Aorta (tissue), 5 donors: ENCODE measurements at places on chromosomes 7 and 10. TPM values are rescaled to one million over a fixed set of nuclear protein-coding genes. Genes with fewer than 3 reads are reported as not detected.

DNA sequence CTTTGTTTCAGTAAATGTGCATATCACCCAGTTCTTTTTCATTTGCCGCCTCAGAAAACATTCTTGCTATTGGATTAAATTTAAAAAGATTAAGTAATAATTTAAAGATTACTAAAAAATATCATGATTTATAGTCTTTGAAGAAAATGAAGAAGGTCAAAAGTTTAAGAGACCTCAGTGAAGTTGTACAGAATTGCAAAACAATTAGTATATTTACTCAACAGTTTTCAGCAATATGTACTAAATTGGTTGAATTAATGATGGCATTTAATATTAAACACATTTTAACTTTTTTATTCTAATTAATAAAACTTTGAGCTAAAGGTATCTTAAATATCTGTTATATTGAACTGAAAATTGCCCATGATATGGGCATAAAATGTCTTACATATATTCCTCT lies 49.9 kb upstream of the KLF6 start:
- no peak for DNase-seq

Gene COL1A2
- 282 TPM for polyA plus RNA-seq

Gene CALML5
- polyA plus RNA-seq, result not detected

GRCh38 chr10:17231788-17232187 lies 3.7 kb downstream of the VIM start:
- no peak for DNase-seq

DNA sequence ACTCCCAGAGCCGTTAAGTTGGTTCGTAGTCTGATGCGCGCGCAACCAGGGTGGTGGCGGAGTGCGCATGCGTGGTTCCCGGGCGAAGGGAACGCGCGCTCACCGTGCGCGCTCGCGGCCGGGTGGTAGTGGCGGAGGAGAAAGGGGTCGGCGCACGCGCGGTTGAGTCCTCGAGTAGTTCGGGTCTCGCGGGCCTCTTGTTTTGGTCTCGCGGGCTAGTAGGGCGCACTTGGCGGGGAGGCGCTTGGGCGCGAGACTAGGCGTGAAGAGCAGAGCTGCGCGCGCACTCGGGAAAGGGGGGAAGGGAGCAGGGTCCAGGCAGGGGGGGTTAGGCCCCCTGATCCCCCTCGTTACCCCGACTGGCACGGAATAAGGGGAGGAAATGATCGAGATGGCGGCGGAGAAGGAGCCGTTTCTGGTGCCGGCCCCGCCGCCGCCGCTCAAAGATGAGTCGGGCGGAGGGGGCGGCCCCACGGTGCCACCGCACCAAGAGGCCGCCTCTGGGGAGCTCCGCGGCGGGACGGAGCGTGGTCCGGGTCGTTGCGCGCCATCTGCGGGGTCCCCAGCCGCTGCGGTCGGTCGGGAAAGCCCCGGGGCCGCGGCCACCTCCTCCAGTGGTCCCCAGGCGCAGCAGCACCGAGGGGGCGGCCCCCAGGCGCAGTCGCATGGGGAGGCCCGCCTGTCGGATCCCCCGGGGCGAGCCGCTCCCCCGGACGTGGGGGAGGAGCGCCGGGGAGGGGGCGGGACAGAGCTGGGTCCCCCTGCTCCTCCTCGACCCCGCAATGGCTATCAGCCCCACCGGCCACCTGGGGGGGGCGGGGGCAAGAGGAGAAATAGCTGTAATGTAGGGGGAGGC lies at the start of gene MEPCE:
Gene MEPCE, plus strand, starts transcription at position 195 of the 856 bp plus-strand sequence. Its CDS starts 188 bp downstream, at position 383.
- DNase-seq, result peak; percentile 99

DNA sequence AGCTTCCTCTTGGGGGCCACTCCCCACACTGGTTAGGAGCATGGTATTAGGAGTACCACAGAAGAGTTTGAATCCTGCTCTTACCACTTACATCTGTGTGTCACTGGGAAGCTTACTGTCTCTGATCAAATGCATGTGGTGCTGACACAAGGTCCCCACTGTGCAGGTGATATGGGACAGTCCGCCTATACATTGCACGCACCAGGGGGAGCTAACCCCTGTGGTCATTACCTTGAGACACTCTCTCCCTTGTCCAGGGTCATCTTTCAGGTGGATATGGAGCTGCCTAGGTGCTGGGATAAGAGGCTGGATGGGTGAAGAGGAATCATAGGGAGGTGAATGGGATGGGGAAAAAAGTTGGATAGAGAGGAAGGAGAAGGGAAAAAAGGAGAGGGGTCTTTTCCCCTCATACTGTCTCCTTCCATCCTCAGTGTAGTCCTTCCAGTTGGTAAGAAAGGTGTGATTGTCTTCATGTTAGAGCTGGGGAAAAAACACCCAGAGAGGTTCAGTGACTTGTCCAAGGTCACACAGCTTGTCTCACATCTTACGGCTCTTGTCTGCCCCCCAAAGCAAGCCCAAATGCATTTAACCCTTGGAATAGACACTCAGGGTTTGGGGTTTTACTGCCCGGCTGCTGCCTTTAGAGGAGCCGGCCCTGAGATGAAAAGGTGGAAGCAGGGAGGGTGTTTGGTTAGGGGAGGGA lies 125.9 kb downstream of the CDH23 start:
- DNase-seq, result no peak

DNA sequence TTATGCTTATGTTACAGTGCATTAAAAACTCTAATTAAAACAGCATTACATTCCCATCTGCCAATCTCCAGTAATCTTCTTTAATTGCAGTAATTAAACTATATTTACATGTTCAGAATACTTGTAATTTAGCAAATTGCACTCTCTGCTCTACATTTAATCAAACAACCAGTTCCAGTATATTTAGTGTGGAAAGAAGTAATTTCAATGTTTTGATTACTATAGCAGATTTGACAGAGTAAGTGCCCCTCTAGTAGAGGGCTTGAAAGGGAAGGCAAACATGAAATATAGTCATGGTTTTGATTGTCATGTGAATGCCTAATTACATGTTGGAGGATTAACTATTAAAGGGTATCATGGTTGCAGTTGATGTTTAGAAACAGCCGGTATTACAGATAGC lies 739.7 kb downstream of the AUTS2 start:
- no peak for DNase-seq

- DNase-seq, result no peak
These were observed 237.3 kb upstream of the ZMIZ1 start for GRCh38 chr10:78831461-78831860.

DNA sequence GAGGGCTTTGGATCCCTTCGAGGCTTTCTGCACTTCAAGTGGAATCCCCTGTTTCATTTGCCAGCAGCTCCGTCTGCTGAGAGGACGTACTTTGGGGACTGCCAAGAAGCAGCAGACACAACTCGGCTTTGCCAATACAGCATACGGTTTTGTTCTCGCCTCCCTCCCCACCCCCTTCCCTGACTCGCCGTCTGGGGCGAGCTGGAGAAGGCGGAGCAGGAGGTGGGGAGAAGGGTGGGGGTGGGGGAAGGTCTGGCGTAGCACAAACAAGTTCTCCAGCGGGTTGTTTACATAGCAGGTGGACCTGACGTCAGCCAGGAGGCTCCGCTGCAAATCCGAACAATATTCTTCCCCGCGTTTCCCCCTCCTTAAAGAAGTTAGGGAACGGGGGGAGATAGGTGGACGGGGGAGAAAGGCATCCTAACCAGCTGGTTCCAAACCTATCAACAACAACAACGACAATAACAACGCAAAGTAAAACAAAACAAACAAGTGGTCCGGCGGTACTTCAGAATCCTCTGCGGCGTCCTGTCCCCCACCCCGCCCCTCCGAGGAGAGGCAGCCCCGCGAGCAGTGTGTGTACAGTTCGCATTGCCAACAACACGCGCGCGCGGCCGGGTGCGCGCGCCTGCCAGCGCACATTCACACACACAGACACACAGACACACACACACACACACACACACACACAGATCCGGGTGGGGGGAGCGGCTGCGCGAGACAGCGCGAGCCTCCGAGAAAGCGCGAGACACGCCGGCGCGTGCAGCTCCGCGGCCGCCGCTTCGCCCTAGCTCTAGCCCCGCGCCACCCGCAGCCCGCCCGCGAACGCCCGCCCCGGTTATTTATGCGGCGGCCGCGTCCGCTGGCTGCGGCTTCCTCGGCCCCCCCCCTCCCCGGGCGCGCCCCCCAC lies 167.0 kb upstream of the PPP1R3A start:
- DNase-seq, result peak; percentile 87

GRCh38 chr7:46163246-46163645 lies 242.2 kb upstream of the IGFBP3 start:
- DNase-seq, result no peak

Gene LRRC17
- 18.7 TPM for polyA plus RNA-seq

Gene SLC39A12
- polyA plus RNA-seq, result not detected

Gene MRPS33
- polyA plus RNA-seq, result 36.8 TPM

- no peak for DNase-seq
These were observed 9.7 kb upstream of the ADCY1 start for GRCh38 chr7:45564485-45564884.

Gene HOGA1
- 4.0 TPM for polyA plus RNA-seq

- DNase-seq, result no peak
These were observed 27.5 kb downstream of the LRGUK start for GRCh38 chr7:134154581-134155130.
